OCI-LY7 (cell line): ENCODE measurements at places on chromosomes 4 and X. TPM values are rescaled to one million over a fixed set of nuclear protein-coding genes. Genes with fewer than 3 reads are reported as not detected.

Gene RAI2
- total RNA-seq, result not detected in 2 replicates

- no peak for DNase-seq
These were observed 156.2 kb upstream of the SLC7A11 start for GRCh38 chr4:138398322-138398721.

- DNase-seq, result no peak
These were observed 584.3 kb upstream of the SMIM31 start for GRCh38 chr4:164169591-164169990.

- DNase-seq, result no peak
These were observed 100.1 kb upstream of the RBPJ start for GRCh38 chr4:26220696-26221095.

Gene YIPF7
- total RNA-seq, result not detected in 2 replicates

DNA sequence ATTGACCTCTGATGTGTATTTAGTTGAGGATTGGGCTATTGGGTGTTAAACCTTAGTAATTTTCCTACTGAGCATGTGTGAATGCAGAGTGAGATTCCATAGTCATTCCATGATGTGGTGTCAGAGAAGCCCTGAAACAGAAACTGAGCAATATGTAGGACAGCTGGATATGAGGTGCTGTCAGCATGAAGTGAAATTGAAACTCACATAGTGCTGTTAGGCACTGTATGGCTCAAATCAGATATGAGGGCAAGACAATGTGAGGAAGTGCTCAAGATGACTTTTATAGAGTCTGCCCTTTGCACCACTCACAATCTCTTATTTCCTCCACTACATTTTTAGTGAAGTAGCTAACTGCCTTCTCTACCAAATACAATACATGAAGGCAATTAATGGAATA is 188.3 kb downstream of the SH3BGRL start:
- no peak for DNase-seq

DNA sequence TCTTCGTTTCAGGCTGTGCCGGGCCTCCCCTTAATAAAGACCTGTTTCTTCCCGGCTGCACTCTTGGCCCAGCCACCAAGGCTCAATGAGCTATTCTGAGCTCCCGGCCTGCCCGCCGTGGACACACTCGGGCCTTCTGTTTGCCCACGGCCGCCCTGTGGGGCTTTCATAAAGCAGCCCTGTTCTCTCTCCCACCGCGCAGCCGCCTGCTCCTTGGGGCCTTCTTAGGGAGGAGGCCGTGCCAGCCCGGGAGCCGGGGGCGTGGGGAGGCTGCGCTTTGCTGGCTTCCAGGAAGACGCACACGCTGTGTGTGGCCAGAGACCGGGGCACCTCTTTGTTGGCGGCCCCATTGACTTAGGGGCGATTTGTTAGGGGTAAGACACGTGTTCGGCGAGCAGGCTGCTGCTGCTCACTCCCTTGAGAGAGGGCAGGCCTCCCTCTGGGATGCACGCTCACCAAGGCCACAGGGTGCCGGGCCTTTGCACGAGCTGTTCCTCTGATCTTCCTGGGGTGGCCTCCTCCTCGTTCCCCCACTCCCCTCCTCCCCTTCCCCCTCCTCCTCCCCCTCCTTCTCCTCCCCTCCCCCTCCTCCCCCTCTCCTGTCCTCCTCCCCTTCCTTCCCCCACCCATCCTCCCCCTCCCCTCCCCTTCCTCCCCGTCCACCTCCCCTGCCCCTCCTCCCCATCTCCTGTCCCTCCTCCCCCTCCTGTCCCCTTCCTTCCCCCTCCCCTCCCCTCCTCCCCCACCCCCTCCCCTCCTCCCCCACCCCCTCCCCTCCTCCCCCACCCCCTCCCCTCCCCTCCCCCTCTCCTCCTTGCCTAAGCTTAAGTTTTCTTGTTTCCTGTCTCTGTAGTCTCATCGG is 11.3 kb downstream of the BLOC1S4 start:
- no peak for DNase-seq

- no peak for DNase-seq
These were observed 1016.0 kb downstream of the ARAP2 start for GRCh38 chr4:35228313-35228712.

Gene PDLIM3
- not detected in 2 replicates for total RNA-seq

DNA sequence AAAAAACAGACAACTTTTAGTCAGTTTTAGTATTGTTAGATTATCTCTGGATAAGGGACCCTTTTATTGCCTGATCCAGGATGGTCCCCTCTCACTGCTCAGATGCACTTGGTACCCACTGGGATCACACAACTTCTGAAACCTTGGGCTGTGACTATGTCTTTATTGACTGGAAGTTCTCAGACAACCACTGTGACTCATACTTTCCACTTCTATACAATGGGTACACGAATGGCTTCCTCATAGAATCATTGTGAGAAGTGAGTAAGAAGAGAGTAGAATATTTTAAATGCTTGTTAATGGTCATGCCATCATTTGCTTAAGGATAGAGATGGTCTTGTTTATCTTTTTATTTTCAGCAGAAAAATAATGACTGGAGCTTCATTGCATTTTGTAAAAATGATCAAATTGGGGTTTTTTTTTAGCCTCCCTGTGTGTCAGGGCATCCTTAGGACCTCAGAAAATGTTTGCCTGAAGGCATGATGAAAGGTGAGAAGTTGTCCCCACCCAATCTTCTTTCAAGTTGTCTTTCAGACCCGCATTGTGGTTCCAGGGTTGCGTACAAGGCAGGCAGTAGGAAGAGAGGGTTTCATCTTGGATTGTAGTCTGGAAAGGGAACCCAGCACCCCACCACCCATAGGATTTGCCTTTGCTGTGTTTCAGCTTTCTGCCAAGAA is 115.1 kb downstream of the CPEB2 start:
- DNase-seq, result no peak

Gene DEFB131A
- not detected in 2 replicates for total RNA-seq

GRCh38 chr4:83609365-83609764 is 73.5 kb downstream of the GPAT3 start:
- DNase-seq, result no peak

Gene HSFX1
- 0.52 and 0.80 TPM in 2 replicates for total RNA-seq

GRCh38 chrX:66024092-66024467 is 15.8 kb downstream of the VSIG4 start:
- no peak for DNase-seq

DNA sequence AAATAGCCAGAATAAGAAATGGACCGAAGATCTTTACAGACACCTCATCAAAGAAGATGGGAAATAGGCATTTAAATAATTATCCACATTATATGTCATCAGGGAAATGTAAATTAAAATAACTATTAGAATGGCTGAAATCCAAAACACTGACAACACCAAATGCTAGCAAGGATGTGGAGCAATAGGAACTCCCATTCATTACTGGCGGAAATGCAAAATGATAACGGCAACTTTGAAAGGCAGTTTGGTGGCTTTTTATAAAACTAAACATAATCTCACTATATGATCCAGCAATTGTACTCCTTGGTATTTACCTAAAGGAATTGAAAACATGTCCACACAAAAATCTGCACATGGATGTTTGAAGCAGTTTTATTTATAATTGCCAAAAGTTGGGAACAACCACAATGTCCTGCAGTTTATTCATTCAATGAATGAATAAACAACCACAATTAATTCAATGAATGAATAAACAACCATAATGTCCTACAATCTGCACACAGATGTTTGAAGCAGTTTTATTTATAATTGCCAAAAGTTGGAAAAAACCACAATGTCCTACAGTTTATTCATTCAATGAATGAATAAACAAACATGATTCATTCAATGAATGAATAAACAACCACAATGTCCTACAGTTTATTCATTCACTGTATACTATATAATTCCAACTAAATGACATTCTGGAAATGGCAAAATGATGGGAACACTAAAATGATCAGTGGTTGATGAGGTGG is 117.6 kb upstream of the PCDH18 start:
- no peak for DNase-seq

- no peak for DNase-seq
These were observed 33.0 kb downstream of the GYPB start for GRCh38 chr4:143986180-143986579.

Gene NIPAL1
- 1.7 and 1.9 TPM in 2 replicates for total RNA-seq

DNA sequence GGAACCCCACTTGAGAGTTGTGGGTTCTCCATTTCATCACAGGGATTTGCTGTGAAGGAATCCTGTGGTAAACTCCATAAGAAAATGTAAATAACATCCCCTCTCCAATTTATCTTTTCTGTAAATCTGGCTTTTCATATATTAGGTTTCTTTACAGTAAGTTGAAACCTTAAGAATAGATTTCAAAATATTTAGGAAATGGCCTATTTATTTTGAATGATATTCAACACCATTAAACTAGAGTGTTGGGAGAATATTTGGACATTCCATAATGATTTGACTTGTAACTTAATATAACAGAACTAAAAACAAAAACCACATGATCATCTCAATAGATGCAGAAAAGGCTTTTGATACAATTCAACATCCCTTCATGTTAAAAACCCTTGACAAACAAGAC is 197.3 kb upstream of the PGRMC2 start:
- no peak for DNase-seq

DNA sequence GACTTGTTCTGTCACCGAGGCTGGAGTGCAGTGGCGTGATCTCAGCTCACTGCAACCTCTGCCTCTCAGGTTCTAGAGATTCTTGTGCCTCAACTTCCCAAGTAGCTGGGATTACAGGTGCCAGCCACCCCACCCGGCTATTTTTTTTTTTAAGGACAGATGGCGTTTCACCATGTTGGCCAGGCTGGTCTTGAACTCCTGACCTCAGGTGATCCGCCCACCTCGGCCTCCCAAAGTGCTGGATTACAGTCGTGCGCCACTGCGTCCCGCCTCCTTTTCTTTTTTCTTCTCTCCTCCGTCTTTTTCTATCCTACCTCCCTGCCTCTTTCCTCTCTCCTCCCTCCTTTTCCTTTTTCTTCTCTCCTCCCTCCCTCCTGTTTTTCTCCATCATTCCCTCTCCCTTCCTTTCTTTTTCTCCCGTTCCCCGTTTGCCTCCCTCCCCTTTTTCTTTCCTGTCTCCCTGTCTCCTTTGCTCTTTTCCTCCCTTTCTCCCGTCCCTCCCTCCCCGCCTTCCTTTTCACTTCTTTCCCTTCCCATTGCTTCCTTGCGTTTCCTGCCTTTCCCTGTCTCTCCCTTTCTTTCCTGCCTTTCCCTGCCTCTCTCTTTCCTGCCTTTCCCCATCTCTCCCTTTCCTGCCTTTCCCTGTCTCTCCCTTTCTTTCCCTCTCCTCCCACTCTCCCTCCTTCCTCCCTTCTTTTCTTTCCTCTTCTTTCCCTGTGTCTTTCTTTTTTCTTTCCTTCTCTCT is 2.1 kb upstream of the SLC25A6 start:
- no peak for DNase-seq

DNA sequence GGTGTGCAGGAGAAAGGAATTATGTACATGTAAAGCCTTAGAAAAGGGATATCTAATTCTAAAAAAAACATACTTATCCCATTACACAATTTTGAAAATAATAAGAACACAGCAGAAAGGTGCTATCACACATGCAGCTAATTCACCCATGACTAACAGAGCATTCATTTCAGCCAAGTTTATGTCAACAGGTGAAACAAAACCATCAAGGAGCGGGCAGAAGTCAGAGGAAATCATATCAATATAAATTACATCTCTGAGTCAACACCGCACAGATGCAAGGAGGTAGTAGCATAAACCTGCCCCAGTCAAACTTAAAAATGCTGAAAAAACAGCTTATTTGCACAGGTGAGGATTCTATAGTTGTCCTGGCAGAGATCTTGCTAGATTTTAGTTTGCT is 197.9 kb downstream of the PRDM5 start:
- DNase-seq, result peak; percentile 28

DNA sequence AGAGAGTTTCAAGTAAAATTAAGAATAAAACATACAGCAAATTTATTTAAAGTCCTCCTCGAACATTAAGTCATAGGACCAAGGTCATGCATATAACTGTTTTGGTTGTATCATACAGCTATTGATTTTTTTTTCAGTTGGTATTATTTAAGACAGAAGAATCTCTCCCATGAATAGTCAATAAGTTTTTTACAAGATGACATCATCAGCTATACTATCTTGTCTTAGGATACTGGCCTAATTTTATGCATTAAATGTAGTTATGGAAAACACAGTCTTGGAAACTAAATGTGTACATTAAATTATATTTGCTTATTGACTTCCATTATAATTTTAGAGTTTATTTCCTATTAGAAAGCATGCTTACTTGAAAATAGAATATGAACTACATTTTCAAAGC is 755.9 kb downstream of the PCDH19 start:
- no peak for DNase-seq

Gene USP46
- 15.5 and 15.8 TPM in 2 replicates for total RNA-seq

DNA sequence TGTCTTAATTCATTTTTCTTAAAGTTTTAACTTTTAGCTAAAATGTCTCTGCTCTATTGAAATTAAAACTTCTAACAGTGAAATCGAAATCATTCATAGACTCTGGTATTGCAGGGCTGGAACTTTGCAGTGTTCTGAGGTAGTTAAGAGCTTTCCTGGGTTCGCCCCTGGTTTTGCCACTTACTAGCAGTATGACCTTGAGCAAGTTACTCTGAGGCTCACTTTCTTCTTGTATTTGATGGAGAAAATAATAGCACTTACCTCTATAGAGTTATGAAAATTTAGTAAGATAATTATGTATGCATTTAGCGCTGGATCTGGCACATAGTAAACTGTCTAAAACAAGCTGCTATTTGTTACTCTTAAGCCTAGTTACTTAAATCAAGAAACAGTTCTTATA is 1.7 kb downstream of the SLAIN2 start:
- peak; percentile 14 for DNase-seq

Gene SSX1
- not detected in 2 replicates for total RNA-seq

DNA sequence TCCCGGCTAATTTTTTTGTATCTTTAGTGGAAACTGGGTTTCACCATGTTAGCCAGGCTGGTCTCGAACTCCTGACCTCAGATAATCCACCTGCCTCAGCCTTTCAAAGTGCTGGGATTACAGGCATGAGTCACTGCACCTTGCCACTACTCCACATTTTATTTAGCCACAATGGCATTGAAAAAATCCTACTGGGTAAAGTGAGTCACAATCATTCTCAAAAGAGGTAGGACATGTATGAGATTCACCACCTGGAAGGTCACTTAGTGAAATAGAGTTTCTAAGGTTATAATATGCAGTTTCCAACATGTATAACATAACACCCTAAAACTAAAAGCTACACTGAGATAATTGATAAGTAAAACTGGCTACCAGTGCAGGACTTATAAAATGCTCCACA is 159.2 kb downstream of the BTC start:
- DNase-seq, result no peak

GRCh38 chrX:34972206-34972605 is 29.6 kb downstream of the FAM47B start:
- no peak for DNase-seq

DNA sequence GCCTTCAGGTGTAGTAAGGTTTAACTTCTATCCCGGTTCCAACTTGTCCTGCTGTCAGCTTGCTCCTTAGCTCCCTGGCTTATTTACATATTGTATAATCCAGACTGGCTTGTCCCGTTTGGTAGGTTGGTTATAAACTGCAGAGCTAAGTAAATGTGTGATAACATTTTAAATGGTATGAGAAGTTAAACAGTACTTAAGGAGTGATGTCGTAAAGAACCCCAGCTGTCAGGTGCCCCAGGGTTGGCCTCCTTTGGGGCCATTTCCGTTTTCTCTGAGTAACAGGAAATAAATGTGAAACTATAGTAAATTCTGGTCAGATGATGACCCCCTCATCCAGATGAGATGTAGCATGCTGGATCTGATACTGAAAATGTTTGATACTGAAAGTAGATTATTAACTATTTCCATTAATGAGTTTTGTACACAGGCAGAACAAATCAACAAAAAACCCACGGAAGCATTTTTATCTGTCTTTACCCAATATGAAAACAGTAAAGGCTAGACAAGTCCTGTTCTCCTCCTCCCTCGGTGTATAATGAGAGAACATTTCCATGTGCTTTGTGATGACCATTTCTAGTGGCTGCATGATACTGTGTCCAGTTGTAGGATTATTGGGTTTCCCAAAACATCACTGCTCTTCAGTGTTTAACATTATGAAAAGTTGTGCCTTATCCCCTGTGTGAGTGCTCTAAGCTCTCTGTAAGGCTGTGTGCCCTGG is 22.4 kb downstream of the GAB1 start:
- peak; percentile 91 for DNase-seq

Gene MGARP
- total RNA-seq, result 0.28 TPM in 1 of 2 replicates, not detected in the other
